ENCODE measurements at places on chromosomes 3 and 15.

GRCh38 chr3:123683505-123684154 lies 98.8 kb upstream of the HACD2 start:
- DNase-seq, result no peak

- no peak for DNase-seq
These were observed 472.8 kb upstream of the KCNMB2 start for GRCh38 chr3:178063461-178063860.

- DNase-seq, result no peak
These were observed 208.4 kb upstream of the DPPA4 start for GRCh38 chr3:109545746-109546145.

- DNase-seq, result no peak
These were observed 853.4 kb downstream of the IGSF11 start for GRCh38 chr3:118181274-118181673.

DNA sequence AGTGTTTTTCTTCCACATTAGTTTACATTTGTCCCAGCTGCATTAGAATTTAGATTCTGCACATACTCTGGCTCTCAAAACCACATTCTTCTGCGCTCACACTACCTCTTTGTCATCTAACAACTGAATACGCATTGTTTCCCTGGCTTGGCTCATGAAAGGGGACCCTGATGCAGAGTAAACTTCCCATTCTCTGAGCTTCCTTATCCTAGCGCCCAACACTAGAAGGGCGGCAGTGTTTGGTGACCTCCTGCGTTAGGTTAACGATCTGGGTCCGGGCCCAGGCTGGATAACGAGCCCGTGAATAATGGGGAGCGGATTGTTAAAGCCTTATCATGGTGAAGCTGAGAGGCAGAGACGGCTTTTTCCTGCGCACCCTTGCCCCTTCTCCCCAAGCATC lies 63.9 kb downstream of the ETV5 start:
- no peak for DNase-seq

DNA sequence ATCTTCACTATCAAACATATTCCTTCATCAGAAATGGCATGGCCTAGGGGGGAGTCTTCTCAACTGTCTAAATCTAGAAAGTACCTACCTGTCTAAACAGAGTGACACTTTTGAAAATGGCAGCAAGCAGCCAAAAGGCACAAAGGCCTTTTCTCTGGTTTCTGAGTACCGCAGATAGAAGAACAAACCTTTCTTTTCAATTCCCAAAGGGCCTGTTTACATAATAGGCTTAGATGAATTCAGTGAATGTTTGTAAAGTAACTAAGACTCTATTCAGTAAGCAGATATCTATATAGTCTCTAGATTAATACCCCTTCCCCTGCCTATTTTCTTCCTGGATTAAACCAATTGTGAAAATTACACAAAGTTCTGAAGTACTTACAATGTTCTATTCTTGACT lies 7.1 kb downstream of the MYEF2 start:
- no peak for DNase-seq

- no peak for DNase-seq
These were observed 771 bp downstream of the RARRES1 start for GRCh38 chr3:158731486-158731885.

- no peak for DNase-seq
These were observed at the start of gene CHRNA5 for GRCh38 chr15:78565097-78565950. CHRNA5 (plus strand) TSS chr15:78565520; CDS start chr15:78565720, 200 bp downstream.

DNA sequence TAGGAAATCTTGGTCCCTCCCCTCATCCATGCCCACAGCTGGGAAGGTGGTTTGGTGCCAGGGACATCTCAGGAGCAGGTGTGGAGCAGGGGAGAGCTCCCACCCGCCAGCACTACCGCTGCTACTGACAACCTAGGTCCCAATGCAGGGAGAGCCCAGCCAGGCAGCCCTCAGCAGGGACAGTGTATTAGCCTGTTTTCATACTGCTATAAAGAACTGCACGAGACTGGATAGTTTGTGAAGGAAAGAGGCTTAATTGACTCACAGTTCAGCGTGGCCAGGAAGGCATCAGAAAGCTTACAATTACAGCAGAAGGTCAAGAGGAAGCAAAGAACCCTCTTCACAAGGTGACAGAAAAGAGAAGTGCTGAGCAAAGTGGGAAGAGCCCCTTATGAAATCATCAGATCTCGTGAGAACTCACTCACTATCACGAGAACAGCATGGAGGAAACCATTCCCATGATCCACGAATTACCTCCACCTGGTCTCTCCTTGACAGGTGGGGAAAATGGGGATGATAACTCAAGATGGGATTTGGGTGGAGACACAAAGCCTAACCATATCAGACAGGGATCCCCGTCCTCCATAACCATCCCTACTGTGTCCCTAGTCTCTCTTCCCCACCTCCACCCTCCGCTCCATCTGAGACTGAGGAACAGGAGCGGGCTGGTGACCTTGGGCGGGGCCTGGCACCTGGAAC lies 218.6 kb downstream of the TBC1D2B start:
- DNase-seq, result no peak

- DNase-seq, result no peak
These were observed 47.2 kb downstream of the FAM227B start for GRCh38 chr15:49573421-49573820.

- no peak for DNase-seq
These were observed 159.8 kb upstream of the CTDSPL start for GRCh38 chr3:37701734-37702433.

- no peak for DNase-seq
These were observed 91.8 kb downstream of the KCNMB2 start for GRCh38 chr3:178628037-178628436.

DNA sequence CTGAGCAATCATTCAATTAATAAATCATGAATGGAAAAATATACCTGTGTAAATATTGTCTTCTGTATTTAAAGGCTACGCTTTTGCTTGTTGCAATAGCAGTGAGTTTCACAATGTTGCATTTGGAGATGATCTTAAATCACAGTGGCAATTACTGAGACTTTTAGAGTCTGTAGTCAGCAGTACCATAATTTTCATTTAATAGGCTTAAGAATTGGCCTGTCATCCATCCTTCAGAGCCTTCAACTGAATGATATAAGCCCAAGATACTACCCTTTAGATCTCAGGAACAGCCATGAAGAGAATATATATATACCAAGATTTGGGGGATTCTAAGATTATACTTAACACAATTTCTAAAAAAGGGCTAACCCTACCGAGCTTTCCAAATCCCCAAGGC lies 458.1 kb downstream of the GBE1 start:
- no peak for DNase-seq

DNA sequence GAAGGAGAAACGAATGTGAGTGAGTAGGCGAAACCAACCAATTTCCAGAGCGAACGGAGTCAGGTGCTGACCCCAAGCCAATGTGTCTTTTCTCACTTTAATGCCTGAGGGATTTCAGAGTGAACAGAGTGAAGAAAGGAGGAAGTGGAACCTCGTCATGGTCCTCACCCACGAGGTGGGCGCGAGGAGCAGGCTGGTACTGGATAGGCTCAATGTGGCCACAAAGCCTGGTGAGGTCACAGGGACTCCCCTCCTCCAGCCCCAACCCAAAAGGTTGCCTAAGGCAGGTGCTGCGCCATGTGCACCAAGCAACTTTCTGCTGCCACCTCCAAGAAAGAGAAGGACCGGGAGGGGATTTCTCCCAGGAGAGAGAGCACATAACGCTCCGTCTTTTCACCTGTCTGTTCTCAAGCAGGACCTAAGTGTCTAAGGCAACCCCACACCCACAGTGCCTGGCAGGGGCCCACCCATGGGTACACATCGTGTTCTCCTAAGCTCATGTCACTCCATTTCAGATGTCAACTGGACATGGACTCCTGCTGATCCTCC lies 3.8 kb downstream of the NRROS start:
- DNase-seq, result no peak

DNA sequence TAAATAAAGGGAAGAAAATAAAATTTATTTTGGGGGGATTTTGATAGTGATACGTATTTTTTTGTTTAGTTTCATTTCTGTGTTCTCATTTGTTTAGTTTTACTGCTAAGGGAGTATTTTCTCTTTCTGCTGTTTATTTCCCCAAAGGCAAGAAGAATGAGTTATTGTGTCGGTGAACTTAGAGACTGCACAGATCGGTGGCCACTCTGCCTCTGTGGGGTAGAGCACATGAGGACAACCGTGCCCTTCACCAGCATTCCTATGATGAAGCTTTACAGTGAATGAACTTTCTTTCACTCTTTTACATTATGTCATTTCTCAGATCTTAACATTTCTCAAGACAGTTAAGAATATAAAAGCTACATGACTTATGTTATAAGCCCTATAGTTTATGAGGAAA lies 214.4 kb downstream of the OCA2 start:
- DNase-seq, result no peak

DNA sequence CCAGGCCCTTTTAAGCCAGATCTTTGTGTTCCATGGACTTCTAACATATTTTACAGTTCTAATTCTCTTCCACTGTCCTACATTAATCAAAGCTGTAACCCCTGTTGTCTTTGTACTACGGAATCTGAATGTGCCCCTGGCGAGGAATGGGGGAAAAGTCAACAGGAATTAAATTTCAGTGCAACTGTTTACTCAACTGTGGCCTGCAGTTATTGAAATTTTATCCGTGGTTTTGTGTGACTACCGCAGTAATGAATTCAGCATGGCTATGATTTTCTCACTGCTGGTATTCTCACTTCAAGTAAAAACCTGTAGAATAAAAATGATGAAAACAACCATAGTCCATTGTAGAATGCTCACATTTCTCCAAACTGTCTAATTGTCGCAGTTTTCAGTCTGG lies 388.0 kb downstream of the FOXP1 start:
- no peak for DNase-seq

GRCh38 chr3:25781758-25782594 lies 1.3 kb downstream of the NGLY1 start:
- no peak for DNase-seq

DNA sequence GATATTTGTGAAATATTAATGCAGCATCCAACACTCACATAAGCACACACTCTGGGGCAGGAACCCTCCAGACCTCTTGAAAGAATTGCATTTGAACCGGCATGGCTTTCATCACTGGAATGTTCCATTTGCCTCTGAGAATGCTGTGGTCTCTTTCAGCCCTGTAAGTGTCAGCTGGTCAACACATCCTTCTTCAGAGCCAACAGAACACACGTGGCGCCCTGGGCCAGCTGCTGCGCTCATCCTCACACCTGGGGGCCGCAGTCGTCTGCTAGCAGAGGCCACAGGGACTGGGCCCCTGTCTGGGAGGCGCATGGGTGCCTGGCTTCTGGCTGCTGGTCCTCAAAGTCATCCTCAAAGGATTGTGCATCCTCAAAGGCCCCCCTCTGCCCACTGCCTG lies 71.4 kb upstream of the HERC1 start:
- no peak for DNase-seq

DNA sequence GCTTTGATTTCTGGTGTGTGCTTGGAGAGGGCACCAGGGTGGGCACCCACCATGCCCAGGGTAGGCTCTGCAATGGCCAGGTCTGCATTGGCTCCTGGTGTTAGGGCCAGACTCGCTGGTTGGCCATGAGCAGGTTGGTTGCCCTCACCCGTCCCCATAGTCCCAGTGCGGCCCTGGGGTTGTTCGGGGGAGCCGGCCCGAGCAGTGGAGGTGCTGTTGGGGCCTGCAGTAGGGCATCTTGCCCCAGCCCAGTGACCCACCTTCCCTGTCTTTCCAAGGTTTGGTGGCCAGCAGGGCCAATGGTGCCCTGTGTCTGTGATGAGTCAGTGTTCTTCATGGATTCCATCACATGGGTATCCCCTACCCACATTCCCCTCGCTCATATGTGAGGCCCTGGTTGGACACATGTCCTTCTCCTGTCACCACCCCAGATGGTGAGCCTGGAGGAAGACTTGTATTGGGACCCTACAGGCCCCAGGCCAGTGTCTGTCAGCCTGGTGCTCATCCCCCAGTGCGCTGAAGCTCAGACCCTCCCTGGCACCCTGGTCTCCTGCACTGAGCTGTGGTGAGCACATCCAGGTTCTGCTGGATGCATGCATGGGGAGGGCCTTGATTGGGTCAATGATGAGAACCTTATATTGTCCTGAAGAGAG lies 190.1 kb downstream of the UBE3A start:
- no peak for DNase-seq

GRCh38 chr3:134527037-134527436 lies 41.2 kb downstream of the CEP63 start:
- DNase-seq, result no peak

DNA sequence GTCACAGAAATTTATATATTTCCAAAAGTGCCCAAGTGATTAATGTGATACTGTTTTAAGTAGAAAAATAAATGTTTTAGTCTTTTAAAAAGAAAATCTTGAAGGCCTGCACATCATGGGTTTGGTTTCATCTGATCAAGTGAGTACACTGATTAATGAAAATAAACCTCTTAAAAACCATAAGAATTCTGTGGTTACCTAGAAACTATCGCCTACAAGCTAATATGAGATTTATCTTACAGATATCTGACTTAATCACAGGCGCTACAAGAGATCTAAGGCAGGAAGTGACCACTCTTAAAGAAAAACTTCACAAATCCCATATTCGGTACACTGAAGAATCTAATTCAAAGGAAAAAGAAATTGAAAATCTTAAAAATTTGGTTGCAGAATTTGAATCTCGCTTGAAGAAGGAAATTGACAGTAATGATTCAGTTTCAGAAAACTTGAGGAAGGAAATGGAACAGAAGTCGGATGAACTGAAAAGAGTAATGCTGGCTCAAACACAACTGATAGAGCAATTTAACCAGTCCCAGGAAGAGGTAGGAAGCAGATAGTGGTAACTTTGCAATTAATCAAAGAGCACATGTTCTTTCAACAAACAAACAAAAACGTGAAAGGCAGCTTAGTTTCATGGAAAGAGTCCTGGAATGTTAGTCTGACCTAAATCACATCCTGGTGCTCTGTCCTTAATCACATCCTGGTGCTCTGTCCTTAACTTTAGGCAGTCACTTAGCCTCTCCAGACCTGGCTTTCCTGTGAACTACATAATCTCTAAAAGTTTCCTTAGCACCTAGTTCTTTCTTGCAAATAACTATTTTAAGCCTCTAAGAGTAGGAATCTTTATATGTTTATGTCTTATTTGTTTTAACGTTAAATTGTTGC lies 131.8 kb downstream of the CCNL1 start:
- DNase-seq, result no peak

DNA sequence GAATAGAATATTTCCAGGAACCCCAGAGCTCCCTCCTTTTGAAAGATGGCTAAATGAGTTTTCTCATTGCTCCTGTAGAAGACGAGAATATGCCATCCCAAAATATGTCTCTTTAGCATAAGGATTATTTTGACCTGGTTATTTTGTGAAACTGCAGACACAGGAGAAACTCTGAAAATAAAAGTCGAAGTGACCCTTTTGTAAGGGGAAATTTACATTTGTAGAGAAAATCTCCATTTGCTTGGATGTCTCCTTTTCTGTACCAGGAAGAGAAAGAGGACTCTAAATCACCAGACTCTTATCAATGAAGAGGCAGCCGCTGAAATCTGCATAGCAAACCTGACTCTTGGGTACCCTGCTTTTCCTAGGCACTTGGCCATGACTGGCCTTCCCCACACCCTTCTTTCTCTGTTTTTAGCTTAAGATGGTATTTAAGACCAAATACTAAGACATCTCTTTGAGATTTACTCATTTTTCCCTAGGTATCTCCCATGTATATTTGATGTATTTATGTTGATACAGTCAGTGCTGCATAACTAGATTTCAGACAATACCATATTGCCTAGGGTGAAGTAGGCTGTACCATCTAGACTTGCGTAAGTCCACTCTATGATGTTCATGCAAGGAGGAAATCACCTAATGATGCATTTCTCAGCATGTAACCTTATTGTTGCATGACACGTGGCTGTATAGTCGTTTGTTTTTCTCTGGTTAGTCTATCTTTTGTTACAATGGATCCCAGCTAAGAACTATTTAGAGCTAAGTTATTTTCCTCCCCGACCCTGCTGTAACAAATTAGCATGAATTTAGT lies 98.2 kb upstream of the UBE3A start:
- DNase-seq, result no peak

GRCh38 chr3:141392897-141393734 lies 24.8 kb downstream of the ZBTB38 start:
- DNase-seq, result no peak

- DNase-seq, result no peak
These were observed 28.4 kb upstream of the ST3GAL6 start for GRCh38 chr3:98734735-98735134.
